ENCODE measurements at places on chromosomes 3 and 15.

- DNase-seq: no peak
These were observed 25.4 kb downstream of the AADAC start for GRCh38 chr3:151839313-151839631.

DNA sequence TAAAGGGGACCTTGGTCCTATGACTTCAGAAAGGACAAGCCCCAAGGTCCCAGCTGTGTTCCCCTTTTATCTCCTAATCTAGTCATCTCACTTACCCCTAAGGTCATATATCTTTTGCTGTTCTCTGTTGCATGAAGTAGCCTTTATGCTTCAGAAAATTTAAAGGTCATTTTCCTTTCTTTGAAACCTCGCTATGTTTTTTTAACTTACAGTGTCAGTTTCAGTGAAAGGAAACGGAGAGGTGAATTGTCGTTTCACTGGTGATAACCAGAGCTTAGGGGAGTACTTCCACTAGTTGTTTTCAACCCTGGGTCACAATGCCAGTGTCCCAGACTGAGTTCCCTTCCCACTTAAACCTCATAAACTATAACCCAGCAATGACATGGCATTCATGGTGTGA lies 357.4 kb downstream of the GAP43 start:
- DNase-seq: no peak

- peak; percentile 6 for DNase-seq
These were observed 32.5 kb downstream of the PLXNA1 start for GRCh38 chr3:127015282-127016042.

DNA sequence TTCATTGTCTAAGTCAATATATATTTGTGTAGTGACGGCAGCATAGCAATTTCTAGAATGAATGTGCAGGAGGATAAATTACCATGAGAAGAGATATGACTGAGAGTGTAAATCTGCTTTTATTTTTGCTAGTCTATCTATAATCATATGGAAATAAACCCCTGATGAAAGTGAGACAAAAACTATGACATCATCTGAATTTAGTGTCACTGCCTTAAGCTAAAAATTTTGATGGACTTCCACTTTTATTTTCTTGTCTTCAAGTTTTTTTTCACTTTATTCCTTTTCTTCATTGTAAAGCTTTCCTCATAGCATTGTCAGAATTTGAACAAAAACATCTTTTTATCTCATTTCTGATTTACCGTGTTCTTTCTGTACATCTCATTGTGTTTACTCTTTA lies 242.0 kb downstream of the CHST2 start:
- DNase-seq: no peak

DNA sequence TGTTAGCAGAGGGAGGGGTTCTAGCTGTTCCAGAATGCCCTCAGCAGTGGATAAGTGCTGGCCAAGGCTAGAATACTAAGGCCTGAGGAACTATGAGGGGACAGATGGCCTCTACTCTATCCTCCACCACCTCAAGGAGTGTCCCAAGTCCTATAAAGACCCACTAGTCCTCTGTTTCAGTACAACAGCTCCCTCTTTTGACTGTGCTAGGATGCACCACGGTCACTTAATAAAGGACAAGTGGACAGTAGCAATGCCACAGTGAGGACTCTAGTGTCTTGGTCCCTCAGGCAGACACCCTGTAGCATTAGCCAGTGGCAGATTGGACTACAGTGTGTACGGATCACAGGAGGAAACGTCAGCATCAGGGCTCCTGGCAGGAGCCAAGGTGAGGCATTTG lies 171.8 kb upstream of the PROK2 start:
- DNase-seq: no peak

DNA sequence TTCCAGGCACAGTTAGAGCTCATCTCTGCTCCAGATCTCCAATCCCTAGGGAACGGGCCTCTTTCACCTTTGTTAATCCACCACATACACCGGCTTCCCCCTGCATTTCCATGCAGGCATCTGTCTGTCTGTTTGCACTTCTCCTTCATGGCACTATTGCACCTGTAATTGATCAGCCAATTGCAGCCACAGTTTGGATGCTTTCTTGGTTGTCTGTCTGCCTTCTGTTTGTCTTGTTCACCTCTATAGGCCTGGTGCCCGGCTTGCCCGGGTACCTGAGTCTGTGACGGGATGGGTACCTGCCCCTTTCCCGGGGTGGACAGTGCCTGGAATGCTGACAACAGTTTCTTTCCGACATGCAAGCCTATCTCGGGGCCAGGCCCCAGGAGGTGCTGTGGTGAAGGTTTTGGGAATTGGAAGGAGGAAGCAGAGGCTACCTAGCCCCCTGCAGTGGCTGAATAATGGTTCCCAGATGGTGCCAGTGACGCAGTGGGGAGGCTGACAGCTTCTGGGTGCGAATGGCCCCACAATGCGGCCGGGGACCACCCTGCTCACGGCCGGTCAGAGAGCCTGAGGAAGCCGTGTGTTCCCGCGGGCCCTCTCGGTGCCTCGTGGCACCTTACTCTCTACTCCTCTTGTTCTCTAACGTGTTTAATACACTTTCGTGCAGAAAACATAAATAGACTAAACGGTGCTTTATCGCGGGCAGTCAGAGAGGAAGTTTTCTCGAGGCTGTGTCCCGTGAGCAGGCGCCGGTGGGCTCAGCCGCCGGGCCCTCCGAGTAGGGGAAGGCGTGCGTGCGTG lies 31.3 kb upstream of the RAB6B start:
- DNase-seq: no peak

DNA sequence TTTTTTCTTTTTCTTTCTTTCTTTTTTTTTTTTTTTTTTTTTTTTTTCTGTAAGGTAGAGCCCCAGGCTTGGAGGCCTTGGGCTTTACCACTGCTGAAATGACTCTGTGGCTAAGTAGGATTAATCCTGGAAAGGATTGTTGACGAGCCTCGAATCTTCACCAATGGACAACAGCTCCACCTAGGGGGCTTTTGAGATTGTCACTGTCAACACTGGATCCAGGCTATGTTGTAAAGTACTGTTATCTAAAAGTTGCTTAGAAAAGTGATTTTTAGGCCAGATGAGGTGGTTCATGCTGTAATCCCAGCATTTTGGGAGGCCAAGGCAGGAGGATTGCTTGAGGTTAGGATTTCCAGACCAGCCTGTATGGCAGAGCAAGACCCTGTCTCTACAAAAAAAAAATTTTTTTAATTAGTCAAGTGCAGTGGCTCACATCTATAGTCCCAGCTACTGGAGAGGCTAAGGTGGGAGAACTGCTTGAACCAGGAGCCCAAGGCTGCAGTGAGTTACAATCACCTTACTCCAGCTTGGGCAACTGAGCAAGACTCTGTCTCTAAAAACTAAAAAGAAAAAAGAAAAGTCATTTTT lies 41.6 kb downstream of the KLHL18 start:
- DNase-seq: peak; percentile 57

- no peak for DNase-seq
These were observed 15.8 kb upstream of the NSMCE3 start for GRCh38 chr15:29285386-29285785.

DNA sequence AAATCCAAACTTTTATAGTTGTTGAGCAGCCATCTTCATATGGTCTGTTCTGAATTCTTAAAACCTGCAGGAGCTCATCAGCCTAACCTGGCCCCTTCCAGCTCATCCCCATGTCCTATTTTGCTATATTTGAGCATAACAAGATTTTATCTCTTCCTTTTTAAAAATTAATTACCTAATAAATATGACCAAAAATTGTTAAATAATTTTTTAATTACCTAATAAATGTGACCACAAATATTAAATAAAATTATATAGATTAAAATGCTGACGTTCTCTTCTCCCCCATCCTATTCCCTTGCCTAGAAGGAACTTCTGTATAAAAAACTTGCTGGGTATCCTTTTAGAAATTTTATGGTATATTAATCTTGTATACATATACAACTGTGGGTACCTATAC lies 43.7 kb downstream of the OXNAD1 start:
- no peak for DNase-seq

DNA sequence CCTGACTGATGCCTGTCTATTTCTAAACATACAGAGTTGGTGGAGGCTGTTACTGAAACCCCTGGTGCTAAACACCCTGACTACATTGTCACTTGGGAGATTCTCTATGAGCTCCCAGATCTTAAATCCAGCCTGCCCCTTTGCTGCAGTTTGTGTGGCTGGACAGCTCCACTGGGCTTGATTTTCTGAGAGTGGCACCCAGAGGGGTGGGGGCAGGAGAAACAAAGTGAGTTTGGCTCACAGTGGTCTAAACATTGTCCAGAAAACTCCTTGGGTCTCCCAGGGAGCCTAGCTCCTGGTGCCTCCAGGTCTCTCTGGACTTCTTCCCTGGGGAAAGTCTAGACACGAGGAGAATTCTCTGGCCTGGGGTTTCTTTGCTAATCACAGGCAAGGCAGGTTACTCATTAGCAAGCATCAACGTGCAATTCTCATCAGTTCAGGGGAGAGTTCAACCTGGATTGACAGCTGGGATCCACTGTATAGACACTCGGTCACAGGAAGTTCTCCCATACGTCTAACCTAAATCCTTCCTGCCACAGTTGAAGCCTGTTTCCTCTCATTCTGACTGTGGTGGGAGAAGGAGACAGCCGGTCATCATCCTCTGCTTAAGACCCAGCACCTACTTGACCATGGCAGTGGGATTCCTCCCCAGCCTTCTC lies 7.1 kb upstream of the DLL4 start:
- DNase-seq: no peak

GRCh38 chr3:37777835-37778234 lies 83.8 kb upstream of the CTDSPL start:
- DNase-seq: no peak

DNA sequence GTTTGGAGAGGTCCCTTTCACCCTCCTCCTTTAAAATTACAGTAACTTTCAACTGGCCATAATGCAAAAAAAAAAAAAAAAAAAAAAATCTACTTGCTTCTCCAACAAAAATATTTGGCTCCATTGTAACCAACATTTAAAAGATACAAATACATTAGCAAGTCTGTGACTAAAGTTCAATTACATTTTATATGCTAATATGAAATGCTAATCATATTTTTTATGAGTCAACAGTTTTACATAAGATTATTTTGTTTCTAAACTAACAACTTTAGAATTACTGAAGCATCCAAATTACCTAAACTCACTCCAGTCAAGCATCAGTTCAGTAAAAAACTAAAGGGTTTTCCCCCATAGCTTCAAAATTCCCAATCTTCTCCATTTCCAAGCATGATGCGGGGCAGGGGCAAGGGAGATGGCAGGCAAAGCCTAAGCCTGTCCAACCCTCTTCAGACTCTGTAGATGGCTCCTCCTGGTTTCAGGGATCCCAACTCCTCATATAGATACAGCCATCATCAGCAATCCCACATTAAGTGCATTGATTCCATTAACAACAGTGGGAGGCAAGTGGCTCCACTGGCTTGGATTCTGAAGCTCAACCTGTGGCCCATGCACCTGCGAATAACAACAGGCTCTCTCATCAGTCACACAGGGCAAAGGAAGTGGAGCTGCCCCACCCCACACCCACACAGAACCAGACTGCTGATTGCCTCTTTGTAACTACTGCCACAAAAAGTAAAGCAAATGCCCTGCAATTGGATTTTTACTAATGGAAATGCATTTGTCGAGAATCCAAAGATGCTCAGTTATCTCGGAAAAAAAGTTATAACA lies 15.0 kb downstream of the SFMBT1 start:
- DNase-seq: peak; percentile 48

GRCh38 chr15:31158858-31159569 lies 57.5 kb upstream of the TRPM1 start:
- no peak for DNase-seq

DNA sequence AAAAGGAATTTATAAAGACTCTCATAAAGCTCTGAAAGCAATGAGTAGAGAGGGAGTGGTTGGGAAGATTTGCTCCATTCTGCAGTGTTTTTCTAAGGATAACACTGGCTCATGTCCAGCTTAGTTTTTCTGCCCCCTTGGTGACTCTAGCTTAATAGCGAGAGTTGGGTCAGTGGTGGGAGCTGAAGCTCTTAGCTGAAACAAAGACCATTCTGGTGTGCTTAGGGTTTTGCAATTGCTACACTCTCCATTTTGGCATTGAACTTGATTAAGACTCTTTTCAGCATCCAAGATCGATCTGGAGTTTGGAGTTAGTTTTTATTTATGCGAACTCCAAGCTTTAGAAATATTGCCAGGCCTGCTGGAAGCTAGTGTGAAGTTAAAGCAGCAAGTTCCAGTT lies 98.0 kb downstream of the ATG7 start:
- DNase-seq: no peak

DNA sequence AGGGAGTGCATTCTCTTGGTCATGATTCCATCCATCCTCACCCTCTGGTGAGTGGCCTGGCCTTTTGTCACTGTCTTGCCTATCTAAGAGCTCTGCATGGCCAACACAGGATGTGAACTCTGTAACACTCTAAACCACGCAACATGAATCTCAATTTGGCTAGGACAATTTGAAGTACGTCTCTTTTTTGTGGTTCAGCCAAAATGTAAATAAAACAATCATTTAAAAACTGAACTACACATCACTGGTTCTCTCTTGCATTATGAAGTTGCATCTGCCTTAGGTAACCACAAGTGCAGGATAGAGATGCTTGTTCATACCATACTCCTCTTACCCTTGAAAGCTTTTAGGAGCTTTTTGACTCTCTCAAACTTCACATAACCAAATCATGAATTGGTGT lies 27.3 kb downstream of the CCR3 start:
- DNase-seq: no peak

DNA sequence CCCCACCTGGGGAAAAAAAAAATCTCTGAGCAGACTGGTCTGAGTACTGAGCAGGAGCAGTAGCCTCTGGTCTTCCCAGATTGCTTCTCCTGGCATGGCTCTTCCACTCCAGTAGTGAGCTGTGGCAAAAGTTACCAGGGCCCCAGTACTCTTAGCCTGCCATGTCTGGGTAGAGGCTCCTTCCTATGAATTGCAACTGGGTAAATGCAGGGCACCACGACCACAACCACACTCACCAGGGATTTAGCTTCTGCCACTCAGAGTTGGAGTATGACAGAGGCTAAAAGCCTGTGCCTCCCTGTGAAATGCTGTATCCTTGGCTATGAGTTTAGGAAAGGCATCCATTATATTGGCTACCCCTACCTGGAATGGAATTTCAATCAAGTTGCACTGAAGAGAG lies 67.9 kb upstream of the CCDC54 start:
- DNase-seq: no peak

- no peak for DNase-seq
These were observed 33.4 kb downstream of the UBXN7 start for GRCh38 chr3:196398782-196399181.

GRCh38 chr15:80498652-80499051 lies 94.5 kb downstream of the ARNT2 start:
- no peak for DNase-seq

- DNase-seq: no peak
These were observed 11.6 kb downstream of the TAMM41 start for GRCh38 chr3:11835028-11835639.

- DNase-seq: no peak
These were observed 8.0 kb downstream of the MYD88 start for GRCh38 chr3:38146504-38146903.

GRCh38 chr3:186164696-186165095 lies 55.8 kb upstream of the ETV5 start:
- no peak for DNase-seq

Measured in activated CD4-positive, alpha-beta T cell treated with anti-CD3 and anti-CD28 coated beads for 48 hours (primary cell).